ENCODE measurements at places on chromosomes 6 and 20.

DNA sequence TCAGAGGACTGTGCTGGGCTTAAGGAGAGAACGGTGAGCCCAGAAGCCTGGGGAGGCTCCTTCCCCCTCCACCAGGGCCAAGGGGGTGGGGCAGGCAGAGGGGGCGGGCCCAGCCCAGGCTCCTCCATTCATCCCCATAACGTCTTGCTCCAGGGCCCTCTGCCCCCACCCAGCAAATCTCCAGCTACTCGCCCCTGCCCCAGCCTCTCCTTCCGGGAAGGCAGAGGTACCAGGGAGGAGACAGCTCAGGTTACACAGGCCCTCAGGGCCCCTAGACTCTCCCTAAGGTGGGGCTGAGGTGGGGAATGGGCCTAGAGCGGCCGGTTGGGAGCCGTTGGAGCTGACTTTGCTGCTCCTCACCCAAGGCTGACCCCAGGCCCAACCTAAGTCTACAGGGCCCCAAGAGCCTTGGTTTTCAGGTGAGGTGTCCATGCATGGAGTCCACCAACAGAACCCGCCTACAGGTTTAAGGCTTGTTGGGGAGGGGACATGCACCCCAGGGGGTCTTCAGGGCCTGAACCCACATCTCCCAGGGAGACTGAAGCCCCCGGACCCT, 1.2 kb downstream of the LAMA5 start:
- no peak for DNase-seq

- DNase-seq: no peak
Measured at GRCh38 chr6:10528158-10528981, 7.2 kb downstream of the GCNT2 start.

DNA sequence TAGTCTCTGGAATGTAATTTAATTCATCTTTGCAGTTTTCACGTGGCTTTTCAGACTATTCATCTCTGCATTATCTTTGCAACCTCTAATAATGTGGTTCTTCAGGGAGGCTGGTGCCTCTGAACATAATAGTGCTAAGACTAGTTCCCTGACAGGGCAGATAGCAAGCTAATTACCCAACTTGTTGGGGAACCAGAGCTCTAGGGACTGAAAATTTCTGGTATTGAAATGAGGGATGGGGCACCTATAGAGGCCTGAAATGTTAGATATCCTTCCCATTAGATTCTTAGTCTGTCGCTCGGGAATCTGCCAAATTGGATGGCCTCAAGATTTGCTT, 693.6 kb upstream of the MAP3K7 start:
- no peak for DNase-seq

- no peak for DNase-seq
Measured at GRCh38 chr6:47195011-47195650, 114.6 kb downstream of the TNFRSF21 start.

DNA sequence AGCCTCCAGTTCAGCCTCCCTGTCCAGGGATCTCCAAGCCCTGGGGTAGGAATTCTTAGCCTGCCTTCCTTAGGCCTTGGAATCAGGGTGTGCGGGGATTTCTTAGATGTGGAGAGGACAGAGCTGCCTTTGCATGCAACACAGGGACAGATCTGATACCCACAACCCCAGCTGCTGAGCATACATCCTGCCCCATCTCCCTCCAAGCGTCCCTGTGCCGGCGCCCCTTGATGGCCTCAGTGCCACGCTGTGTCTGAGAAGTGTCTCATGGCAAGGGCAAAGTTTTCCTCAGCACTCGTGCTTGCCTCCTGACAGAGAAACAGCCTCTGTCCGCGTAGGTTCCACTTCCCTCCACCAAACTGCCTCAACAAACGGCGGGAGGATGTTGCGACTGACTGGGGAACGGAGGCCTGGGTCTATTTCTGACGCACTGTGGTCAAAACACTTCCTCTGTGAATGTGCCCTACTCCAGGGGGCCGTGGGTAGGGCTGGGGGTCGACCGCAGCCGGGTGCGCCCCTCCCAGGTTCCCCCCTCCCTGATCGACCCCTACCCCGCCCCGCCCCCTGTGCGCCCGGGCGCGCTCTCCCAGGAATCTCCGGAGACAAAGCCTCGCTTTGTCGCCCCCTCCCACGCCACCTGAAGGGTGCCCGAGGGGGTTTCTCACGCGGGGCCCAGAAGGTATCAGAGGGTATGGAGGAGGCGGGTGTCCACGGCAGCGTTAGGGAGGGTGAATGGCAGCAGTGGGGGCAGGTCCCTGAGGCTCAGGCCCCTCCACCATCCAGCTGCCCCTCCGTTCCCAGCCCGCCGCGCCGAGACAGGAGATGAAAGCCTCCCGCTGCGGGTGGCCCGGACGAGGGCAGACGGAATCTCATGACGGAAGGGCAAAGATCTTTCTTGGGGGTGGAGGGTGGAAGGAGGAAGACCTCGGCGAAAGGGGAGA, 806 bp downstream of the MICAL1 start:
- DNase-seq: no peak

DNA sequence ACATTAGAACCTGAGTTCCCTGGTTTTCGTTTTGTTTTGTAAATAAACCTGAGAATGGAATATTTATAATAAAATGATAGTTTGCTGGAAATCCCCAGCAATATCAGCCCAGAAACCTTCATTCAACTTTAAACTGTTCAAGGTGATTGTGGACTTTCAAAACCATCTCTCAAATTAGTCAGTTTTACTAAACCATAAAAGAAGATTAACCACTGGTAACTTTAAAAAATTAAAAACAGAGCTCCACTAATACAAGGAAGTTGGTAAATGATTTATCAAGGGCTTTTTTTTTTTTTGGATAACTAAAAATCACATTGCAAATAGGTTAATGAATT, 10.0 kb downstream of the MBOAT1 start:
- no peak for DNase-seq

DNA sequence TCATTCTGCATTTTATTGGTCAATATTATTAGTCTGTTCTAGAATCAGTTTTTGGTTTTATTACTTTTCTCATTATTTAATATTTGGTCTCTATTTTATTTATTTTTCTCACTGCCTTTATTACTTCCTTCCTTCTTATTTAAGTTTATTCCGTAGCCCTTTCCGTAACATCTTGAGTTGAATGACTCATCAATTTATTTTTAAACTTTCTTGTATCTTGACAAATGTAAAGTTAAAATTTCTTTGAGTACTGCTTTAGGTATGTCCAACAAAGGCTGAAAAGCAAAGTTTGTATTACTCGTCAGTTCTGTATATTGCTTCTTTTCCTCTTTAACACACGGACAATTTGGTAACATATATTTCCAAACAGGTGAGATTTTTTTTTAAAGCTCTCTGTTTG, 192.0 kb downstream of the CD109 start:
- no peak for DNase-seq

DNA sequence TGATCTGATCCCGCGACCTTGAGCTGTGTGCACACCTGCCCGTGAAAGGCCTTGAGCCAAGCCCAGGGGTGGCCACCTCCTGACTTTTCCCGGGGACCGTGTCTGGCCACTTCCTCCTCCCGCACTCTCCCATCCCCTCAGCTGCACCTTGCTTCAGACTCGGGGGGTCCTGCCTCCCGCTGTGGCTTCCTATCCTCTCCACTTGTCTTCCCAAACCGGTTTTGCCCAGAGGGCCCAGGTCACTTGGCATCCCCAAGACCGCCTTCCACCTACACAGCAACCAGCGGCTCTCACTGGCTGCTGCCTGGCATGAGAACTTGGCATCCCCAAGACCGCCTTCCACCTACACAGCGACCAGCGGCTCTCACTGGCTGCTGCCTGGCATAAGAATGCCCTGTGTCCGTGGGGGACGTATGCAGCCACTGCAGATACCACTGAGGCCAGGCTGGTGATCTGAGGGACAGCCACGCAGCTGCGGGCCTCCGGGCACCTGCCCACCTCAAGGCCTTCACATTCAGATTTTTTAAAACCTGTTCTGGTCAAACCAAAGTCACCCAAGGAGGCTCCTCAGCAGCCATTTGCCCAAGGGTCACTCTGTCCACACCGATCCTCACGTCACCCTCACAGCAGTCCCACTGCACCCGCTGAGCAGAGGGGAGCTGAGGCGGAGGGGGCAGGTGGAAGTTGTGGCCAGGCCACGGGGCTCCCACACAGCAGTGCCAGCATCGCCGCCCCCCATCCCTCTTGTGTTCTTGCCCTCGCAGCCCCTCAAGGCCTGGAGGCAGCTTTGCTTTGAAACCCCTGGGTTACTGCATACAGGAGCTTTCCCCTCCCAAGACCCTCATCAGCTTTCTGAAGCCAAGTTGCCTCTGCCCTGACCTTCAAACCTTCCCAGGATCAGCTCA, 245.5 kb downstream of the TAF4 start:
- no peak for DNase-seq

DNA sequence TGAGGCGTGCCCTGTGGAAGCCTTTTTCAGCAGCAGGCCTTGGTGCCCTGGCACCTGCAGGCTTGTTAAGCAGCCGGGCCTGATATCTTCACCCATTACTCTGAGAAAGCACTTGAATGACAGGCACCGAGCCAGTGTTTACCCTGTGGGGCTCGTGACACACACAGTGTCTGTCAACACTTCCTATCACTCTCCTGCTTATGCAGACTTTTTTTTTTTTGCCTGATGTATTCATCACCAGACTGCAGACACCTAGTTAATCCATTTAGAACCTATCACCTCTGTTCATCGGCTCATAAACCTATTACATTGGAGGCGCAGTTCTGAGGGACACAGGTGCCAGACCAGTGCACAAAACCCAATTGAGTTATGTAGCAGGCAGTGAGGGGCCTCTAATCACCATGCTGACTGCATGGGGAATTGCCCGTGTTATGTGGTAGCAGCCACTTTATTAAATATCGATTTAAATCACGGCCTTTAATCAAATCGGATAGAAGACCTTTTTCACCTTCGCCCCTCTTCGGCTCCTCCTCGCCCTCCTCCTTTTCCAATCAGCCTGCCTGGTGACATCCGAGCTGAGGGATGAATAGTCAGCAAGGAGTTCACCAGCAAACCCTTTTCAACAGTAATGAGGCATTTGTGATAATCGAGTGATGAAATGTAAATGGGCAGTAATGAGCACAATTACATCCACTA, 962.9 kb upstream of the SLC35B3 start:
- DNase-seq: no peak

DNA sequence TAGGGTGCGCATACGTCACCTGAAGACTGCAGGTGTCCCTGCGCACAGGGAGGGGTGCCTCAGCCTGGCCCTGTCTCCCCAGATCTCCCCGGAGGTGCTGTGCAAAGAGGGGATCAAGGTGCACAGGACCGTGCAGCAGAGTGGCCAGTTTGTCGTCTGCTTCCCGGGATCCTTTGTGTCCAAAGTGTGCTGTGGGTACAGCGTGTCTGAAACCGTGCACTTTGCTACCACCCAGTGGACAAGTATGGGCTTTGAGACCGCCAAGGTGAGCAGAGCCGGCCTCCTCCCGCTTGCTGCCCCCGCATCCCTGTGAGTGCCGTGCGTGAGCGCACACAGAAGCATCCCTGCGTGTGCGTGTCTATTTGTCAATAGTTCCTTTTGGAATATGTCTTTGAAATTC, 150.7 kb downstream of the DTNBP1 start:
- DNase-seq: no peak

GRCh38 chr6:145428706-145429105, 306.6 kb downstream of the EPM2A start:
- DNase-seq: no peak

- no peak for DNase-seq
Measured at GRCh38 chr20:63272105-63273058, at the start of gene ARFGAP1. Gene ARFGAP1 (plus strand): TSS chr20:63272813. CDS start chr20:63275581, 2,768 bp downstream.

DNA sequence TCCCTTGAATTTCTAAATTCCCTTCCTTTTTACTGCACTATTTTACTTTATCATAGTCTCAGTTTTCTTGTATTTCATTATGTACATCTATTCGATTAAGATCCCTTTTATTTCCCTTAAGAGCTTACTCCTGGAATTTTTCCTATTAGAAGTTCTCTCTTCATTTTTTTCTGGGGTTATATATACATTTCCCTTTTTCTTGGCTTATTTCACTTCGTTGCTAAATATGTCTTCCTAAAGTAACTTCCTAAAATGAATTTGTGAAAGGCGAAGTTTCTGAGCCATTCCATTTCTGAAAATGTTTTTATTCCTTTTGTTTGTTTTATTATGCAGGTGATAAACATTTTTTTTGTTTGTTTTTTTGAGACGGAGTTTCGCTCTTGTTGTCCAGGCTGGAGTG, 5.9 kb upstream of the CD109 start:
- no peak for DNase-seq

DNA sequence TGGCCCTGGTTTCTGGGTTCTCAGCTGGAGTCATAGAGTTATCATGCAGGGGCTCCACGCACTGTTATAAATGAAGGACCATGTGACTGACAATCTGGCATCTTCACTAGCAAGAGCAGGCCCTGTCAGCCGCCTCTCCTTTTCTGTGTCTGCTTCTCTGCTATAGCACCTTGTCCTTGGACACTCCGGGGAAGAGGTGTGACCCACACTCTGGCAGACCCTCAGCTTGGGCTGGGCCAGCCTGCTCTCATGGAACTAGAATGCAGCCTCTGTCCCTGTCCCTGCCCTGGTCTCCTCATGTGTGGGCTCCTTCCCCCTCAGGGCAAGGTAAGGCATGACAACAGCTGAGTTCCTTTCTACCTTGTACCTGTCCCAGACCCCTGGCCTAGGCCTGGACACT, 10.9 kb upstream of the FANCE start:
- DNase-seq: no peak

- no peak for DNase-seq
Measured at GRCh38 chr6:105560611-105561066, 157.8 kb upstream of the PREP start.

DNA sequence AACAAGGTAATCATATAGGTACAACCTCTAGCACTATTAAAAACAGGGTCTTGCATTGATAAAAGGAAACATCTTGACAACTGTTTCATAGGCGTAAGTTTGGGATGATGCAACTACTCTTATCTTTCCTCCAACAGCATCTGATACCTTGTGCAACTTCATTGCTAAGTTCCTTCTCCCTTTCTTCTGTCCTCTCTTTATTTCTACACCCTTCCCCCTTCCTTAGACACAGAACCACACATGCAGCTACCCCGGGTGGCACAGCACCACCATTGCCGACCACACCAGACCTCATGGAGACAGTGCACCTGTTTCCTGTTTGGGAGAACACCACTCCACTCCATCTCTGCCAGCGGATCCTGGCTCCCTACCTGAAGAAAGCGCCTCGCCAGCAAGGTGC, 14.4 kb downstream of the MYB start:
- no peak for DNase-seq

- DNase-seq: no peak
Measured at GRCh38 chr6:149333266-149333620, 15.7 kb downstream of the TAB2 start.

DNA sequence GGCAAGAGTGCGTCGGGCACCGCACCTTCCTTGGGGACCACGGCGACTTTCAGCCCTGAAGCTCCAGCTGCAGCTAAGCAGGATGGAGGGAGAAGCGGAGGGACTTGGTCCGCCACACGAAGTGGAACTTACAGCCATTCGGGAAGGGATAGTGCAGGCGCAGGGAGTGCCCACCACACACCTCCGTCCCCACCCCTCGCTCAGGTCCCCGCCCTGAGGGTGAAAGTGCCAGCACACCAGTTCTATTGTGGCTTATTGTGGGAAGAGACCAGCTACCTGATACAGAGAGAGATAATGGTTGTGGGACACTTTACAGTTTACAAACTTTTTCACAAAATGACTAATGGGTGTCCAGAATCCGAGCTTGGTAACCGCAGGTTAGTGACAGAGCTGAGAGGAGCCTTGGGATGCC, 76.1 kb downstream of the IRF4 start:
- DNase-seq: no peak
